ENCODE measurements at places on chromosomes 1 and 21. TPM values are rescaled to one million over a fixed set of nuclear protein-coding genes. Genes with fewer than 3 reads are reported as not detected.
A peak's percentile ranks its signal among the peaks of the same experiment; 100 is the strongest.

Gene SYDE2
- 8.3 TPM for total RNA-seq

Gene TLR5
- total RNA-seq = 3.8 TPM

- no peak for DNase-seq
These were observed 25.3 kb upstream of the LRRC8B start for GRCh38 chr1:89499320-89499719.

DNA sequence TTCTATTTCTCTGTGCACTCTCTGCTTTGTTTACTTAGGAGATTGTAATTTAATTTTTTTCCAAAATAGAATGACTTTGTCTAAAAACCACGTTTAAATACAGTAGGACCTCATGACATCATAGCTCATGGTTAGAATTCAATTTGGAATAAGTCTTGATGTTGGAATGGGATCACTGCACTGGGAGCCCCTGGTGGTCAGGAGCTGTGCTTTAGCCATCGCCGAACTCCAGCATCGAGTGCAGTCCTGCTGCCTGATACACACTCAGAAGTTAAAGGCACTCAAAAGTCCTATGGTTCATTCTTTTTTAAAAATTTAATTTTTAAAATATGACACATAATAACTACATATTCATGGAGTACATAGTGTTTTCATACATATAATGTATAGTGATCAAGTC lies 75.1 kb downstream of the TEX35 start:
- no peak for DNase-seq

Gene PIGP
- total RNA-seq = 23.1 TPM

DNA sequence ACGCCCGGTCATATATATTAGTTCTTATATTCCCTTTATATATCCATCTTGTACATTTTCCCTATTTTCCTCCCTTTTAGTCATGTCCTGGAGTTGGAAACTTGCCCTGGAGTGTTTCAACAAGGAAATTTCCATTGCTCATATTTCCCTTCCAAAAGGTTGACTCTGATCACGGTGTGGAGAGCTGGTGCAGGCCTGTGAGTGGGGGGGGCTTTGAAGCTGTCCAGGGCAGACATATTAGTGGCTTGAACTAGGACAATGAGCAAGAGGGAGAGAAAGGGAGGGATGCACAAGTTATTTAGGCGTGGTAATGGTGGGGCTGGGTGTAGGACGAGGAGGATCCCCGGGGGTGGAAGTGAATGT lies 30.4 kb upstream of the TMEM61 start:
- DNase-seq = peak; percentile 88

Gene TEKT2
- total RNA-seq = 0.53 TPM

Gene KCNE2
- 0.22 TPM for total RNA-seq

DNA sequence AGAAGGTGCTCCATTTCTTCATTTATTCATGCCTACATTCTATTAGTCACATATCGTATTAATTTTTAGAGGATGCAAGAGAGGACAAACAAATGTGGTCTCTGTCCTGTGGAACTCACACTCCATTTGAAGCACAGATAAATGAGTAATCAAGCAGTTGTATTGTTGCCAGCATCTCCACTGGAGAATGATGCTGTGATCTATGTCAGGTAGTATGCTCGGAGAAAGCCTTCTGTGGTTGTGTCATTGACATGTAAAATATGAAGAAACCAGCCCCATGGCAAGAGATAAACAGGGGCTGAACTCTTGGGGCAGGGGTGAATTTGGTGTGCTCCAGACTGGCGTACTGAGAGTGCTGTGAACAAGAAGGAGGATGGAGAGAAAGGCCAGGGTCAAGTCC lies 101.2 kb downstream of the FASLG start:
- no peak for DNase-seq

DNA sequence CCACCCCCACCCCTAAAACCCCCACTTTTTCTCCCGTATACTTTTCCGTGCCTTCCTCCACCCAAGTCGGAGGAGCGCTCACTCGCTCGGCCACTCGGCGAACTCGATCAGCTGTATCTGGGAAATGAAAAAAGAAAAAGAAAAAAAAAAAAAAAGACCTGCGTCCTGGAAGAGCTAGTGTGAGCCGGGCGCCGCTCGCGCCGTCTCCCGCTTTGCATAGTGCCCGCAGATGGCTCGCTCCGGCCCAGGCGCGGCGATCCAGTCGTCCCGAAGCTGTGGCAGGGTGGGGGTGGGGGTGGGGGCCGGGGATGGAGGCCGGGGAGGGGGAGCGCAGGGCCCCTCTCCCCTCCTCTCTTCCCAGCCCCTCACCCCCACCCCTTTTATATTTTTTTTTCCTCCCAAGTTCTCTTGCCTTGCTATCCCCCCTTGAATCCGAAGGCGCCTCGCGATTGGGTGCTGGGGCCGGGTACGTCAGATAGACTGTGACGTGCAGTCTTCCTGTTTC lies 299 bp upstream of the PROX1 start:
- no peak for DNase-seq
